ENCODE measurements at places on chromosomes 6 and 20. TPM values are rescaled to one million over a fixed set of nuclear protein-coding genes. Genes with fewer than 3 reads are reported as not detected.

Gene HSPA1L
- 1.3 TPM for total RNA-seq

Gene FNDC11
- total RNA-seq = 0.28 TPM

Gene DEF6
- total RNA-seq = 2.5 TPM

Gene RALGAPB
- total RNA-seq = 32.8 TPM

Gene FAM217A
- total RNA-seq = not detected

Gene SAYSD1
- total RNA-seq = 5.9 TPM

Gene TNF
- not detected for total RNA-seq

Gene MMP24
- total RNA-seq = 0.36 TPM

Gene UNC93A
- total RNA-seq = not detected

Gene SIRPB1
- total RNA-seq = 0.56 TPM

Gene SLC17A1
- not detected for total RNA-seq

Gene GABRR1
- not detected for total RNA-seq

Gene VGLL2
- total RNA-seq = not detected

Gene LMBRD1
- total RNA-seq = 3.9 TPM

Gene HCK
- not detected for total RNA-seq

Gene ARMC2
- total RNA-seq = 0.72 TPM

Gene QRSL1
- total RNA-seq = 10.6 TPM

Gene COL19A1
- total RNA-seq = under 0.01 TPM

Gene BMP2
- 0.18 TPM for total RNA-seq

Gene OR2H1
- total RNA-seq = not detected

Gene TINAG
- total RNA-seq = not detected

Gene PNPLA1
- not detected for total RNA-seq

Gene SLC32A1
- total RNA-seq = not detected
